HT-29 (cell line): ENCODE measurements at places on chromosomes 2 and 18.

GRCh38 chr2:59032499-59032898, 791.4 kb upstream of the FANCL start:
- DNase-seq: no peak

- no peak for DNase-seq
Observed at GRCh38 chr2:44778671-44779476, 162.6 kb upstream of the SIX3 start.

GRCh38 chr2:23354554-23354953, 30.4 kb upstream of the KLHL29 start:
- no peak for DNase-seq

DNA sequence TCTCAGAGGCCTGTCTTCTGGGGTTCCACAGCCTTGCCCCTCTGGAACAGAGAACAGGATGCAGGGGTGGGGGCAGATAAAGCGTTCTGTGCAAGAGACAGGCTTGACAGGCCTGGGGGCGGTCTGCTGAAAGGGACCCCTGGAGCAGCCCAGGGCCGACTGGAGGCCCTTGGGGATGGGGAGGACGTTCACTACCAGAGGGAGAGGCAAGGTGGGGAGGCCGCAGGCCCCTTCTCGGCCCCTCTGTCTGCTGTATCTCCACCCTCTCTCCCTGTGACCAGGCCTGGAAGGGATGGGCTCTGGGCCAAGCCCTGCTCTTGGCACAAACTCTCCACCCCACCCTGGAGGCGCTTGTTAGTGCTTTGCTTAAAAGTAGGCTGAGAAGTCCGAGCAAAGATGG, 27.3 kb upstream of the INHBB start:
- DNase-seq: no peak

- no peak for DNase-seq
Observed at GRCh38 chr2:118992740-118993391, 50.9 kb downstream of the MARCO start.

DNA sequence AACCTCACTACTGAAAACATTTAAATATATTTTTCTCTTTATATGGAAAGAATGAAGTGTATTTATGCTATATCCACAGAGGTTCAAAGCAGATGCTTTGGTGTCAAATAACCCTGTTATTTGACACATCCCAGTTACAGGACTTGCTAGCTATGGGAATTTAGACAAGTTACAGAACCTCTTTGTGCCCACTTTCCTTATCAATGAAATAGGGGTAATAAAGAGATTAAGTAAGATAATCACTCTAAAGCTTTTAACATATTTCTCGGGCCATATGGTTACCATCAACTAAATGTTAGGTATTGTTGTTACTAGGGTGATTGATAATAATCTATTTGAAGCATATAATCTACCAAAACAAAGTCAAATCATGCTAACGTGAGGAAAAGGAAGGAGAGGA, 1660.6 kb upstream of the NXPH2 start:
- no peak for DNase-seq

GRCh38 chr2:140998017-140998416, 1132.8 kb downstream of the LRP1B start:
- DNase-seq: no peak

GRCh38 chr2:104758199-104758620, 95.7 kb upstream of the POU3F3 start:
- no peak for DNase-seq

DNA sequence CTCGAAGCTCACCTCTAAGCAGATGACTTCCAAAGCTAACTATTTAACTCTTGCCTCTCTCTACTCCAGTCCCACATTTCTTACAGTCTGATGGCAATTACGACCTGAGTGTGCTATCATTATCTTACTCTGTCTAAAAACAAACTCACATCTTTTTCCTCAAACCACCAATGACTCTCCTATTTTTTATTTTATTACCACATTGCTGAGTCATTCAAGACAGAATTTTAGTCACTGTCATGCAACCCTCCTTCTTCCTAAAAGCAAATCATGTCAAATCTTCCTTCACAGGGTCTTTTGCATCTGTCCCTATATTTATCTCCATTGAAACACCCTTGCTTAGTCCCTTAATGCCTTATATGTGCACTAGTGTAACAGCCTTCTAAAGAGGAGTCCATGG, 34.6 kb upstream of the C2orf15 start:
- DNase-seq: no peak

GRCh38 chr18:55079481-55080355, 120.5 kb upstream of the CCDC68 start:
- DNase-seq: no peak

- no peak for DNase-seq
Observed at GRCh38 chr2:36389577-36389976, 34.0 kb downstream of the CRIM1 start.

DNA sequence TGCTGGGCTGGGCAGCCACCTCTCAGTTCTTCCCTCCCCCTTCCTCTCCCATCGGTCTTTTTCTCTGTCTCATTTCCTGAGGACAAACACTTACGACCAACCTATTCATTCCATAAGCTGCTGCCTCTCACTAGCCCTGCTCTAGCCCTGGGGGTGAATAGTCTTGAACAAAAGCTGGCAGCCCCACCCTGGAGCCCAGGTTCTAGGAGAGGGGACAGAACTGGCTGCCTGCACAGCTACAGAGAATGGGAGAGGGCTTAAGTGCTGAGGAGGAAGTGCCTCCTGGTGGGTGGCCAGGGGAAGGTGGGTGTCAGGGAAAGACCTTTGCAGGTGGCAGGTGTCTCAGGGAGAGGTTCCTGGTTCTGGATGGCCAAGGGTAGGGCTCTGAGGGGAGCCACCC, 22.8 kb downstream of the ANO7 start:
- DNase-seq: no peak

DNA sequence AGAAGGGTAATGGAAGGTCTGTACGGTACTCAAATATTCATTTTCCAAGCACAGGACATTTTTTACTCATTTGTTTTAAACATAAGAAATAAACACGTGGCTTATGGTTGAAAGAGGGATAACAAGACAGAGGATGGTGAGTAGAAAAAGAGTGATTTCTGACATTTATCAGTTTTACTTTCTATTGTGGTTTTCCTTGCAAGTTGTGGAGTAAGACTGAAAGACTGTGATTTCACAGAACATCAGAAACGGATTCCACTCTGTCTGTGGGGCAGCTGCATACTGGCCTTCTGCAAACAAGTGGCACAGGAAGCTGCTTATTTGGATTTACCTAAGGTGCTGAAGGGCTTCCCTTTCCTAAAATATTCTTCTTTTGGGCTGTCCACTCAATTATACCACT, 122.2 kb upstream of the ITGB6 start:
- DNase-seq: no peak

DNA sequence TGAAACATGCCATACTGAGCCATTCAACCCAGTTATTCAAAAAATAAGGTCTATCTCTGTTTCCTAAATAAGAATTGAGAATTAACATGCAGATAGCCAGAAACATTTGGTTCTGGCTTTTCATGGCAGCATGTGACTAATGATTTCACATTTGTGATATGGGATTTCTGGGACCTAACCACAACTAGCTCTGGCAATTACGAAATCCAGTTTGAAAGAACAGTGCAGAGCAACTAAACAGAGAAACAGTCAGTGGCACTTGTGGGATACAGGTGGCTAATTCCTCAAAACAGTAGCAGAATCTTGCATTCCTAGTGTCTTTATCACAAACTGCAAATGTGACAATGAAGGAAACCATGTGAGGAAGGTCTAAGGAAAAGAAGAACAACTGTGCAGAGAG, 637.8 kb upstream of the CHAC2 start:
- peak; percentile 2 for DNase-seq

DNA sequence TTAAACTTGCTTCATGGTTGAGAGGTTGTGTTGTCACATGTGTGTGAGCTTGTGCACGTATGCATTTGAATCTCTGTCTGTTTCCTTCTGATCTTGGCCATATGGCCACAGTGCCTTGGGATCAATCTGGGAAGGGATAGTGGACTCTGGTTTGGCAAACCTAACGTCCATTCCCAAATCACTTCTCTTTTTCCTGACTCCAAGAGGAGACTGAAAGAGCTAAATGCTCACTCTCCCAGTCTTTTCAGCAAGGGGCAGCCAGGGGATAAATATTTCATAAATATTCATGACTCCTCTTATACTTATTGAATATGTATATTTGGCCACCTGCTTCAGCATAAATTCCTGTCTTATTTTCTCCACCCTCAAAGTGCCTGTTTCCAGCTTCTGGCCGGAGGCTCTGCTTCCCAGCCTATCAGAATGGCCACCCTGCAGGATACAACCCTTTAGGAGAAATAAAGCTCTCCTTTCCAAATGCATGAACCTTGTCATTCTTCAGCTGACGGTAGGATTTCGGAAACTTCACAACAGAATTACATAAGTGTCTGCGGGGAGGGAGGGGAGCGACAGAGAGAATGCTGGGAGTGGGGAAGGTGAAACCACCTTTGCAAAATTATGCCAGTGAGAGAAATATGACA, 112.2 kb upstream of the COPS8 start:
- no peak for DNase-seq

DNA sequence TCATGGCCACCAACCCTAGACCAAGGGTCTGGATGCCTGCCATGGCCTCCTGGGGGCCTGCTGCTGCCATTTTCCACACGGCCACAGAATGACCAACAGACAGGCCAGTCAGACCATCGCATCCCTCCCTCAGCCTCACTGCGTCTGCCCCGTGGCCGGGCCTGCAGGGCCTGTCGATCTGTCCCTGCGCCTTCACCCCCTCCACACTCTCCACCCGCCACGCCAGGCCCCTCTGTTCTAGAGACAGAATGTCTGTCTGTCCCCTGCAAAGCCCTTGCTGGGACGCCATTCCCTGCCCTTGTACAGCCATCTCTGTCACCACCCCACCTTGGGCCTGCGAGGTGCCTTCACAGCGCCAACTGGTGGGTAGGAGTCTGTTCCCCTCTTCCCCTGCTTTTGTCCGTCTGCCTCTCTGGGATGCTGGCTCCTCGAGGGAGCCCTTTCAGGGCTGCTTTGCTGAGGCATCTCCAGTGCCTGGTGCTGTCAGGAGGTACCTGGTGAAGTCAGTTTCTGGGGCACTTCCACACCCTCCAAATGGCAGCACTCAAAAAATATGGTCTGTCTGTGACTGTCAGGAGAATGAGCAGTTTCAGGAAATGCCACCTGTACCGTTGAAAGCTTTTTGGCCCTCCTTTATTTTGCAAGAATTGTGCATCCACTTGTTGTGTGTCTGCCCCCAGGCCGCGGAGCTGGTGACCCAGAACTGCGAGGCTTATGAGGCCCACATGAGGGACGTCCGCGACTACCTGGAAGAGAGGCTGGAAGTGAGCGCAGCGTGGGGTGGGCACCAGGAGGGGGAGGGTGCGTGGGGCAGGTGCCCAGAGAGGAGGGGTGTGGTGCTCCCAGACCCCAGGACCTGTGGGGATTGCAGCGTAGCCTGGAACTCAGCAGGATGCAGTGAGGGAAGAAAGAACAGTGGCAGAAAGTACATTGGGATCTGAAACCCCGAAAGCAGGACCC, 6.7 kb upstream of the ESPNL start:
- DNase-seq: no peak

GRCh38 chr2:26636935-26637334, 4.2 kb downstream of the CIB4 start:
- DNase-seq: no peak

GRCh38 chr18:55269622-55270021, 310.4 kb upstream of the CCDC68 start:
- no peak for DNase-seq

DNA sequence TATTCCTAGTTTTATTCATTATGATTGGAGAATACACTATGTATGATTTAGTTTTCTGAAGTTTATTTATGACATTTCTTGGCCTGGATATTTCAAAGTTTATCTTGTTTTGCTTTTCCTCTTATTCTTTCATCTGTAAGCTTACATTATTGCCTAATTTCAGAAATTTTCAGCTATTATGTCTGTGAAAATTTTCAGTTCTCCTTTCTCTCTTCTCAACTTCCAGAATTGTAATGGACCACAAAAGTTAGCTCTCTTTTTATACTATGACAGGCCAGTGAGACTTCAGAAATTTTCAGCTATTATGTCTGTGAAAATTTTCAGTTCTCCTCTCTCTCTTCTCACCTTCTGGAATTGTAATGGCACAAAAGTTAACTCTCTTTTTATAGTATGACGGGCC, 97.2 kb upstream of the SCN7A start:
- DNase-seq: no peak

DNA sequence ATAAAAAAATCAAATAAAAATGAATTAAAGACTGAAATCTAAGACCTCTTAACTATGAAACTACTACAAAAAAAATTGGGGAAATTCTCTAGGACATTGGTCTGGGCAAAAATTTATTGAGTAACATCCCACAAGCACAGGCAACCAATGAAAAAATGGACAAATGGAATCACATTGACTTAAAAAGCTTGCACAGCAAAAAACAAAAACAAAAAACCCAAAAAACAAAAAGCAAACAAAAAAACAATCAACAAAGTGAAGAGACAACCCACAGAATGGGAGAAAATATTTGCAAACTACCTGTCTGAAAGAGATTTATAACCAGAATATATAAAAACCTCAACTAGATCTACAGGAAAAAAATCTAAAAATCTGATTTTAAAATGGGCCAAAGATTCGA, 63.4 kb upstream of the CHN1 start:
- DNase-seq: no peak

- DNase-seq: no peak
Observed at GRCh38 chr18:55444536-55444935, 143.5 kb downstream of the TCF4 start.

- peak; percentile 31 for DNase-seq
Observed at GRCh38 chr18:54358495-54359040, 862 bp downstream of the C18orf54 start.

- DNase-seq: peak; percentile 2
Observed at GRCh38 chr18:67417864-67418523, 98.5 kb downstream of the DSEL start.

DNA sequence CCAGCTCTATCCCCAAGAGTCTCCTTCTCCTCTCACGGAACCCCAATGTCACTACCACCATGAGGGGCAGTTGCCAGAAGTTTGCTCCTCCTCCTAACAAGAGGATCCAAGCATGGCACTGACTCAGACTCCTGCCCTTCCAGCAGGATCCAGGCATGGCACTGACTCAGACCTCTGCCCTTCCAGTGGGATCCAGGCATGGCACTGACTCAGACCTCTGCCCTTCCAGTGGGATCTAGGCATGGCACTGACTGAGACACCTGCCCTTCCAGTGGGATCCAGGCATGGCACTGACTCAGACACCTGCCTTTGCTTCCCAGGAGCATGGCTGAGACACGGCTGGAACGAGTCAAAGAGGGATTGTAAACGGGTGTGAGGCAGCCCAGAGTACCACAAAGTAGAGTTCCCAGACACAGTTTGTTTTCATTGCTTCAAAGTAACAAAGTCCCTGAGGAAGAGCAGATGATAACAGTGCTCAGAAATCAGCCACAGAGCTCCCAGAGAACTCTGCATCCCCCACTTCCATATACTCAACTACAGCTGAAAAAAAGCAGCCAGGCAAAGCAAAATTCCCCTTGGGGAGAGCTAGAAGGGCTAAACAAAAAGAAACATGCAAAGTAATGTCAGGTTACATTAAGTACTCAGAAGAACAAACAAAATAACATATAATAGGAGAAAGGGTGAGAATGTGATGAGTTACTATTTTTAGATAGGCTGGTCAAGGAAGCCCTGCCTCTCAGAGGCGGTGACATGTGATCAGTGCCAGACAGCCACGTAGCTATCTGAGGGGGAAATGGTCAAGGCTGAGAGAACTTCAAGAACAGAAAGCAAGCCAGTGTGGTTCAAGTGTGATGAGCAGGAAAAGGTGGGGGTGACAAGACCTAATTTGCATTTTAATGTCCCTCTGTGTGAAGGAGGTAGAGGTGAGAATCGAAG, 3.0 kb downstream of the BUB1 start:
- DNase-seq: no peak

- DNase-seq: no peak
Observed at GRCh38 chr18:55153346-55153745, 194.1 kb upstream of the CCDC68 start.

- no peak for DNase-seq
Observed at GRCh38 chr2:97673915-97674283, 4.4 kb downstream of the C2orf92 start.
